ENCODE measurements at places on chromosomes 2 and 18.

DNA sequence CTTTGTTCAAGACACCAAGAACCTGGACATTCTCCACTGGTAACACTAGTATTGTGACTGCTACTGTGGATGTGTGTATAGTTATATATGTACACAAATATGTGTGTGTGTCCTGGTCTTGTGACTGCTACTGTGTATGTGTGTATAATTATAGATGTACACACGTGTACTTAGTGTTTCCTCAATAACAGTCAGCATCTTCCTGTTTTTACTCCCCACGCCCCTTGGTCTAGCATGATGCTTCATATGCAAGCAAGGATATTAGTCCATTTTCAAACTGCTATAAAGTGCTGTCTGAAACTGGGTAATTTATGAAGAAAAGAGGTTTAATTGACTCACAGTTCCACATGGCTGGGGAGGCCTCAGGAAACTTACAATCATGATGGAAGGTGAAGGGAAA lies 802.7 kb downstream of the RNF144A start:
- DNase-seq: no peak

- DNase-seq: no peak
Observed at GRCh38 chr2:50584185-50584584, 447.7 kb downstream of the NRXN1 start.

DNA sequence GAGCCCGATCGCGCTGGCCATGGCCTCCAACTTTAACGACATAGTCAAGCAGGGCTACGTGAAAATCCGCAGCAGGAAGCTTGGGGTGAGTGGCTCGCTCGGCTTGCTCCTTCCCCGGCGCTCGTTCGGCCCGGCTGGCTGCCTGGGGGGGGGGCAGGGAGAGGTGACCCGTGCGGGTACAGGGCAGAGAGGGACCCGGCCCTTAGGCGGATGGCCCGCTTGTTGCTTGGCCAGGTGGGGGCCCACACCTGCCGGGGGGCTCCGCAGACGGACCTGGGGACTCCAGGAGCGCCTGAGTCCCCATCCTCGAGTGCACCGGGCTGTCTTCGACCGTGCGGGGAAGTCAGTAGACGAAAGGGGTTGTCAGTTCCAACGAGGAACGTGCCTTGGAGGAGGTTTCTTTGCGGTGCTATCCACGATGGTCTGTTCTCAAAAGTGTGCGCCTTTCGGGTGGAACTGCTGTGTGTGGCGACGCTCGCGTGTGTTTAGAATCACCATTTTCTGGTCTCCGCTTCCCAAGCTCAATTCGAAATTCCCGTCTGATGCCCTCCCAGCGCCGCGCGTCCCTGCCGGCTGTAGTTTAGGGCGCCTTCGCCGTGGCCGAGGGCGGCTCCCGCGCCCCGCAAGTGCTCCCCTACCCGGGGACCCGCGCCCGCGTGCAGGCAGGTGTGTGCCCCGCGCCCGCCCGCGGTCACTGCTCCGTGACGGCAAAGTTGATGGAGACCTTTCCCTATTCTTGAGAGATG lies 711 bp downstream of the DOK6 start:
- DNase-seq: no peak

- no peak for DNase-seq
Observed at GRCh38 chr2:45629971-45630370, 18.9 kb upstream of the SRBD1 start.

DNA sequence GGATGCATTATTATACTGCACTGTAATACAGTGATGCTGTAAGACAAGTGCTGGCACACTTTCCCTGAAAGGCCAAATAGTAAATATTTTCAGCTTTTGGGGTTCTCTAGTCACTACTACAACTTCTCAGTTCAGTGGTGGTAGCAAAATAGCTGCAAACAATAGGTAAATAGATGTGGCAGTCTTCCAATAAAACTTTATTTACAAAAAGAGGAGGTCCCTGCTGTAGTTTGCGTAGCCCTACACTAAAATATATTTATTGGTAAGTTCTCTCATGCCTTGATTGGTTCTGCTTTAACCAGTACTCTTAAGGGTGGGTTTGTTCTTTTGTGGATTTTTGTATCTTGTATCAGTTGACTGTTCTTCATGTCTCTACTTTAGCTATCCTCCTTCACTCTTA lies 7.8 kb downstream of the GLS start:
- no peak for DNase-seq

DNA sequence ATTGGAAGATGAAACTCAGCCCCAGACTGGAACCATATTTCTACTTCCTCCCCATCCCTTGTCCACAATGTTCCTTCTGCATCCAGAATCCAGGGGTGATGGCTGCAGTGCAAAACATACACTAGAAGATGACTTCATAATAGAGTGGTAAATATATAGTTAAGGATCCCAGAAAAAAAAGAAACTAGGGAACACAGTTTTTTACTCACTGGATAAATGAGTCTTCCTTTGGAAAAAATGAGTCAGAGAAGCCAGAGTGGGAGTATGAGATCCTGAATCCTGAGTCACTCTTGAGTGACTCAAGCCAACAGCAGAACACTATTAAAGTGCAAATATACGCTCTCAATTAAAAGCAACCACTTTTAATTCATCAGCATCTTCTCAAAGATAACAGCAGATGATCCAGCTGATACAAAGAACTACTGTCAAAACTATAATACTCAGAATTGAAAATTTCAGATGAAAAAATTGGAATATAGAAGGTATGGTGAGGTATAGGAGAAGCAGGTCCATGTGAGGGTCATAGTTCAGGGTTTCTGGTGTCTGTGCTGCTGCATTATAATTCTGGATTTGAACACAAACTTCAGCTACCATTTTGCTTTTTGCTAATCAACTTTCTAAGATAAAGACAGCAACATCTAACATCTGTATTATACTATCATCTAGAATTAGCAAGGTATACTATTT lies 987.2 kb upstream of the CDH2 start:
- DNase-seq: no peak

- DNase-seq: no peak
Observed at GRCh38 chr18:33538418-33539042, 39.5 kb upstream of the ASXL3 start.

DNA sequence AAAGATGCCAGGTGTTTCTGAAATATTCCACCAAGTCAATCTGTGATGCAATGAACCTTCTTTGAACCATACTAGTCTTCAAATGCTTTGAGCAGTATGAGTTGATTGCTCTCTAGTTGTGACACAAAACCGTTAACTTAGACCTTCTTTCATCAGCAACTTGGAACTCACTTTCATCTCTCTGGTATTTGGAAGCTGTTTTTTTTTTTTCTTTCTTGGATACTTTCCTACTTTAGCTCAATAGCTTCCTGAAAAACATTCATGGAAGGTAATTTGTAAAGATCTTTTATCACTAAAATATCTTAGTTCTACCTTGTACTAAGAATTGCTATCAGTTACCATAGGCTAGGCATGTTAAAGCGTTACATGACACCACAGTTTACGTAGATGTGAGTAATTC lies 1071.9 kb upstream of the CHAC2 start:
- DNase-seq: no peak

DNA sequence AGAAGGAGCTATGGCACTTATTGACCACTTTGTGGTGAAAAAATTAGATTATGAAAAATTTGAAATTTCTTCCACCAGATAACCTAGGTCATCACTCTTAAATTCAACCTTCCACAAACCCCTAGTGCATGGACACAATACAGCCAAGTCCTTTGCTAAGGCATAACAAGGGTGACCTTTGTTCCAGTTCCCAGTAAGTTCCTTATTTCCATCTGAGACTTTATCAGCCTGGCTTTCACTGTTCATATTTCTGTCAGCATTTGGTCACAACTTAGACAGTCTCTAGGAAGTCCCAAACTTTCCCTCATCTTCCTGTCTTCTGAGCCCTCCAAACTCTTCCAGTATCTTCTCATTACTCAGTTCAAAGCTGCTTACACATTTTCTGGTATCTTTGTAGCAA lies 132.5 kb downstream of the TRABD2A start:
- DNase-seq: no peak

GRCh38 chr18:48392268-48392667 lies 16.9 kb downstream of the ZBTB7C start:
- DNase-seq: no peak

GRCh38 chr18:38256366-38256765 lies 690.8 kb upstream of the CELF4 start:
- no peak for DNase-seq

DNA sequence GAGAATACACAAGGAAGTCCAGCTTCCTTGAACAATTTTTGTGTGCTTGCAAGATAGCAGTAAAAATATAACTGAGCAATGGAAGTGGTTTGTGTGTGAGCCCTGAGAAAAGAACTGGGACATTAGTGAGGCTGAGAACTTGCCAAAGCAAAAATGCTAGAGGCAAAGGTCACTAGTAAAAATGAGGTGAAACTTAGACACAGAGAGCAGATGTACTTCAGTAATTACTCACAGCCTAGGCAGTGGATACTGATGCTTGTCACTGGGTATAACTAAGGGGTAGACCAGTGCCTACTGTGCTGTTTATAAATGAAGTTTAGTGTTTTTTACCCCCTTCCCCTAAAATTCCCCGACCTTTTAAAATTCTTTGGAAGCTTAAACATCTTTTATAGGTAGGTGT lies 450.1 kb downstream of the LPIN1 start:
- DNase-seq: no peak

DNA sequence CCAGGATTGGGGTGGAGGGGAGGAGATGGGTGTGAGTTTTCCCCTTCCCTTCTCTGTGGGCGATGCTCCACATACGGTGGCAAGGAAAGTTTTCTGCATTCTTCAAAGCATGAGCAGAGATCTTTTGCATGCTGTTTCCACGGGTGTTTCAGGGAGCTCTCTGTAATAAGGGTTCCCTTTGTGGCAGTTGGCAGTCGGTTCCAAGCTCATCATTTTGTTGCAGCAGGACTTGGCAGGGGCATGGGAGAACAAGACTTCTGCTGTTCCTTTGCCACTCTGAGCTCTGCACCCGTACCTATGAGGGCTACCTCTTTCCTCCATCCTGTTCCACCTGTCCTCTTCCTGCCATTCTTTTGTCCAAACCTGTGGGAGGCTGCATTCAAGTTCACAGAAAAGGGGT lies 71.3 kb upstream of the SPRED2 start:
- no peak for DNase-seq

- no peak for DNase-seq
Observed at GRCh38 chr2:9276901-9277451, 70.4 kb downstream of the ASAP2 start.

- no peak for DNase-seq
Observed at GRCh38 chr2:99469394-99469793, 20.4 kb downstream of the REV1 start.

DNA sequence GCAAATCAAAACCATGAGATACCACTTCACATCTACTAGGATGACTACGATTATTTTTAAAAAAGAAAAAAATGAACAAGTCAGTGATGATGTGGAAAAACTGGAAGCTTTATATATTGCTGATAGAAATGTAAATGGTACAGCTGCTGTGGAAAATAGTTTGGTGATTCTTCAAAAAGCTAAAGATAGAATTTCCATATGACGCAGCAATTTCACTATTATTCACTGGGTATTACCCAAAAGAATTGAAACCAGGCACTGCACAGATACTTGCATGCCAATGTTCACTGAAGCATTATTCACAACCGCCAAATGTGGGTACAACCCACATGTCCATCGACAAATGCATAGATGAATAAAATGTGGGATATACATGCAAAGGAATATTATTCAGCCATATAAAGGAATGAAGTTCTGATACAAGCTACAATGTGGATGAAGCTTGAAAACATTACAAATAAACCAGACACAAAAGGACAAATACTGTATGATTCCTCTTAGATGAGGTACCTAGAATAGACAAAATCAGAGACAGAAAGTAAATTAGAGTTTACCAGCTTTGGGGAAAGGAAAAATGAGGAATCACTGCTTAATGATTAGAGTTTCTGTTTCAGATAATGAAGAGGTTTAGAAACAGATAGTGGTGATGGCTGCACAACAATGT lies 11.1 kb downstream of the RTTN start:
- no peak for DNase-seq

DNA sequence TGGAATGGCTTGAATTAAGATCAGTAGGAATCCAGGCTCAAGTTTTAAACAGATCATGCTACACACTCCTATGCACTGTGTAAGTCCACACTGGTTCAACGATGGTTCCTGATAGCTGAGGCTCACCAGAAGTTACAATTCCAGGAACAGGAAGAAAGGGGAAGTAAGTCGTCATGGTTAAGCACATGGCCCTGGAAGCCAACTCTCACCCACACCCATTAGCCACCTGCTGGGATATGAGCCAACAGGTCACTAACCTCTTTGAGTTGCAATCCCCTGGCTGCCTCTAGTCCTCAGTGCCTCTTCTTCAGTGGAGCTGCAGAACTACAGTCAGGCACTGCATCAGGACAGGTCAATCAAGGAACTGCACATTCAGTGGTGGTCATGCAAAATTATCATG lies 133.5 kb downstream of the TMEM182 start:
- DNase-seq: no peak

- no peak for DNase-seq
Observed at GRCh38 chr2:123164216-123164615, 860.9 kb upstream of the CNTNAP5 start.

DNA sequence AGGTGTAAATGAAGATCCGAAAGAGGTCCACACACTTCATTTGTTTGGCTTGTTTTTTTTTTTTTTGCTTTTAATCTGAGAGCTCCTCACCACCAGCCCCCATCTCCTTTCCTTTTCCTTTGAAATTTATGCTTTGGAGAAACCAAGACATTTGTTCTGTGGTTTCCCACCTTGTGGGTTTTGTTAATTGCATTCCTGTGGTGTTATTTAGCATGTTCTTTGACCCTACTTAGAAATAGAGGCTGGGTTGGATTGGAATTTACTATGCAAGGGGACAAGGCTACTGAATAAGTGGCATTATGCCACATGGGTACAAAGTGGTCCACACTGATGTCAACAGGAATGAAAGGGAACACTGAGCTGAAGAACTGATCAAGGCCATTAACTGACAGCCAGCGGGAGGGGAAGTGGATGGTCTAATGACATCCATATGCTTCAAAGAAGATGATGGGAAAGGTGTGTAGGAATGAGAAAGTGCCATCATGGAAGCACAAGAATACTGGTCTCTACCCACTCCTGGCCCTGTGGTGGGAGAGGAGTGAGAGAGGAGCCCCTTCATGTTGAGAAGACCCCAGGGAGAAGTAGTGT lies 8.9 kb downstream of the CCL20 start:
- no peak for DNase-seq

- no peak for DNase-seq
Observed at GRCh38 chr2:151655663-151656398, 78.4 kb downstream of the NEB start.

DNA sequence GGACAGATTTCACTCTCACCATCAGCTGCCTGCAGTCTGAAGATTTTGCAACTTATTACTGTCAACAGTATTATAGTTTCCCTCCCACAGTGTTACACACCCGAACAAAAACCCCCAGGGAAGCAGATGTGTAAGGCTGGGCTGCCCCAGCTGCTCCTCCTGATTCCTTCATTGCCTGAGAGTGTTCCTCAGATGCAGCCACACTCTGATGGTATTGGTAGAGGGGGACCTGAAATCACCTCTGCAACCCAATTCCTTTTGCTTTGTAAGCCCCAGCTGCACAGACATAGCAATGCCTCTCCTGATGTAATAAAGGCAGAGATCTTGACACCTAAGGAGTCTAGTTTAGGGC lies 1529.8 kb downstream of the RPIA start:
- DNase-seq: no peak
